Hematopoietic multipotent progenitor cell treated with erythropoietin and hydrocortisone succinate and interleukin-3 and kit ligand, for 17 days (in vitro differentiated cells): ENCODE measurements at places on chromosomes 11 and 22.

DNA sequence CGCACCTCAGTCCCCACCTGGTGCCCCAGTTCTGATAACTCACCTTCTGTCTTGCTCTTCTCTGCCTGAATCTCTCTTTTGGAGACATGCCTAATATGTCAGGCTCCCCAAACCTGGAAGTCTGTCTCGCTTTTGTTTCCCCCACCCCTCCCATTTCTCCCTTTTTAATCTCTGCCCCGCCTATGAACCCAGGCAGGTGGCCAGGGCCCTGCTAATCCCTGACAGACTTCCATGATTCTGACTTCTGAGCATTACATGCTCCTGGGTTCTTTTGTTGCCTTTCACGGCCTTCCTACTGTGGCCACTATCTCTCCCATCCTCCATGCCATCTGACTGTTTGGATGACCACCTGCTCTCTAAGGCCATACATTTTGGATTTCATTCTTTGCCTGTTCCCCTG lies 1120.9 kb upstream of the CCDC90B start:
- DNase-seq: no peak

- DNase-seq: no peak
These were observed 251.1 kb downstream of the NXPE2 start for GRCh38 chr11:114929351-114930000.

DNA sequence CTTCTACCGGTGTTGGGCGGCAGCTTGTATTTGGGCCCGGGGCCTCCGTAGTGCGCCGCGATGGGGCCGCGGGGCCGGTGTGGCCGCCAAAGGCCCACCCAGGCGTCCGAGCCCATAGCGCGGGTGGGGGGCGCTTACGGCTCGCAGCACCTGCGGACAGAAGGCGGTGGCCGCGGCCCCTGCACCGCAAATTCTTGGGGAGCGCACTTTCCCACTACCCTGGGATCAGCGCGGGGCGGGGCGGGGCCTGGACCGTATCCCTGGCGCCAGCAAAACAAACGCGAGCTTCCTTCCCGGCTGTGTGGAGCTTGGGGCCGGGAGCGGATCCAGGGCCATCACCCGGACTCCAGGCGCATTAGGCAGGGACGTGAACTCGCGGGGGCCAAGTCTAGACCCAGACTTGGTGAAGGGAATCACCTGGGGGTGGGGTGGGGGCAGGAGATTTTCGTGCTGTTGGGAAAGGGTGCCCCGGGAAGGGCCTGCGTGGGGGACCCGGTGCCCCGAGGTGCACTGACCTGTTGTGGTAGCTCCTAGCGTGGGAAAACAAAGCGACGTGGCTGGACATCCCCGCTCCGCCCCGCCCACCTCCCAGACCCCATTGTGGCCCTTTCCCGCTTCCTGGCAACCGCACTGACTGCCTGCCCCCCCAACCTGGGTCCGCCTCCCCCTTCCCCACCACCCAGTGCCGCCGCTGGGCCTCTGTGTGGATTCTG lies 2.3 kb upstream of the TYMP start:
- no peak for DNase-seq

DNA sequence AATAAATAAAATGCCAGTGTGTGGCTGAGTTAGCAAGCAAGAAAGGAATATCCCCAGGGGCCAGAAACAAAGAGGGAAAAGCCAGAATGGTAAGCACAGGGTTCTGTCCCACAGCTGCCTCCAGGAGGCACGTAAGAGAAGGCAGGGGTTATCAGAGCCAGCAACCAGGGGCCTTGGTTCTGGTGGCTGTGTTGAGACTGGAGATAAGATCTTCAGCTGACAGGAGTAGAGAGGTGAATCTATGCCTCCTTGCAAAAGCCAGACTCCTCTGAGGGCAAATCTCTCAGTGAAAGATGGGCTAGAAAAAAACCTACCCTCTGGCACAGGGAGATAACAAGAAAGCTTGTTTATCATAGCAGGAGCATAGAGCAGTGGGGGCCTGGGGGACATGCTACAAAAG lies 29.8 kb upstream of the NFAM1 start:
- DNase-seq: no peak

DNA sequence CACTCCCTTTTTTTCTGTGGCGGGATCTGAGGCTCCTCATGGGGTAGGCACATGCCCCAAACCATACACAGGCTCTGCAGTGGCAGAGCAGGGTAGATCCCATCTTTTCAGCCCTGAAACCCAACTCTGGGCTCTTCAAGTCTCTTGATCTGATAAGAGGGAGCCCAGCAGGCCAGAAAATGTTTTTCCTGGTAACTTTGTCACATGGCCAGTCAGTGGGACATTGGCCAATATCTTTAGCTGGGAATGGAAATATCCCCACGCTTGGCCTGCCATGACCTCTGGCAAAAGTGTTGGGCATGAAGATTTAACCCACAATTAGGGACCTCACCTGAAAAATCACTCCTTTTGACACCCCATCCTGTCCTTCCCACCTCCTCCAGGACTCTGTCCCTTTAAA lies 8.1 kb downstream of the INPP5J start:
- no peak for DNase-seq
